ENCODE measurements at places on chromosomes 7 and 10. TPM values are rescaled to one million over a fixed set of nuclear protein-coding genes. Genes with fewer than 3 reads are reported as not detected.

The TWNK gene
- 8.4 TPM for polyA plus RNA-seq

The MEIG1 gene
- 1.9 TPM for polyA plus RNA-seq

The PNLIP gene
- polyA plus RNA-seq = 0.57 TPM

The CPA1 gene
- polyA plus RNA-seq = 0.49 TPM

The TECPR1 gene
- 37.9 TPM for polyA plus RNA-seq
